ENCODE measurements at places on chromosomes 1 and 21.

- DNase-seq, result no peak
These were observed 407.1 kb downstream of the LMO4 start for GRCh38 chr1:87735750-87736149.

DNA sequence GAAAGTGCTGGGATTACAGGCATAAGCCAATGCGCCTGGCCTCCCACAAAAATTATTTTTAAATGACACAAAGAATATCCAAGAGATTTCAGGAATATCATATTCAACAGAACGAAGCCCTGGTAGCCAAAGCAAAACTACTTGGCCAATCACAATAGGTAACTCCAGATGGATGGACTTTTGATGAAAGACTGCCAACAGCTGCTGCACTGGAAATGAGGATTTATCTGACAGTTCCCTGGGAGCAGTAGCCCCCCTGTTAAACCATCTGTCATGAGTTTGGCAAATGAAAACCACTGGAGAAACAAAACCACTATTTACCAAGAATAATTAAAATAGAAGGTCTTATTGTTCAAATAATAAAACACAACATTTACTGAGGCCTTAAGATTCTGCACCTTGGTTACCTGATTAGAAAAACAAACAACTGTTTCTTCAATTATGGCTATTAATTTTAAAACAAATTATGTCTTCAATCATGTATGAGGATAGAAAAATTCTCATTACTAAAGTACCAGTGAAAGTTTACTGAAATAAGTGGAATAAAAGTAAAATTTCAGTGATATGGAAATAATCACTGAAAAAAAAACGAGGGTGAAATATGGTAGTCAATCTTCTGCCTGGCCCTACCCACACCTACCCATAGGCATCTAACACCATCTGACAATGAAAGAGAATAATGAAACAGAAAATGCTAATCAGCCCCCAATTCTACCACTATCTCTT is 34.3 kb upstream of the PSMG1 start:
- no peak for DNase-seq

DNA sequence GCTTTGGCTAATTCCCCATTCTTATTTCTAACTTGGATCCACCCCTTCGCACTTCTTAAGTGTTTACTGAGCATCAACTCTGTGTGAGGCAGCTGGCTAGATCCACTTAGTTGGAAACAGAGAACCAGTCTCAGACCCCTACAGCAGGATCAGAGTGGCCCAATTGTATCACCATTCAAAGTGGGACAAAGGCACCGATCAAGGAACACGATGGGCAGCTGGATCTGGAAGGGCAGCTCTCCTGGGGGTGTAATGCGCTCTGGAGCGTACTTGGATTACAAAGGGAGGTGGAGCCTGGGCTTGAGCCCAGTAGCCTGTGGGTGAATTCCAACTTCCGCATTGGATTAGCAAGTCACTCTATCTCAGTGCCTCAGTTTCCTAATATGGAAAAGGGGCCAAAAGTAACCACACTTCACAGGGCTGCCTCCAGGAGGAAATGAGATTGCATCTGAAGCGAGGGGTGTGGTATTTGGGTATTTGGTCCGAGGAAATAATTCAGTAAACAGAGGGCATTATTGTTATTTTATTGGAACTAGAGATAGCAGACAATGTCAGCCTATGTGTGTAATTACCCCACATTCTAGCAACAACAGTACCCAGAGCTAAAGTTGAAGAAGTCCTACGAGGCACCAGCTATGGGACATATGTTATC is 11.9 kb downstream of the ECE1 start:
- DNase-seq, result no peak

DNA sequence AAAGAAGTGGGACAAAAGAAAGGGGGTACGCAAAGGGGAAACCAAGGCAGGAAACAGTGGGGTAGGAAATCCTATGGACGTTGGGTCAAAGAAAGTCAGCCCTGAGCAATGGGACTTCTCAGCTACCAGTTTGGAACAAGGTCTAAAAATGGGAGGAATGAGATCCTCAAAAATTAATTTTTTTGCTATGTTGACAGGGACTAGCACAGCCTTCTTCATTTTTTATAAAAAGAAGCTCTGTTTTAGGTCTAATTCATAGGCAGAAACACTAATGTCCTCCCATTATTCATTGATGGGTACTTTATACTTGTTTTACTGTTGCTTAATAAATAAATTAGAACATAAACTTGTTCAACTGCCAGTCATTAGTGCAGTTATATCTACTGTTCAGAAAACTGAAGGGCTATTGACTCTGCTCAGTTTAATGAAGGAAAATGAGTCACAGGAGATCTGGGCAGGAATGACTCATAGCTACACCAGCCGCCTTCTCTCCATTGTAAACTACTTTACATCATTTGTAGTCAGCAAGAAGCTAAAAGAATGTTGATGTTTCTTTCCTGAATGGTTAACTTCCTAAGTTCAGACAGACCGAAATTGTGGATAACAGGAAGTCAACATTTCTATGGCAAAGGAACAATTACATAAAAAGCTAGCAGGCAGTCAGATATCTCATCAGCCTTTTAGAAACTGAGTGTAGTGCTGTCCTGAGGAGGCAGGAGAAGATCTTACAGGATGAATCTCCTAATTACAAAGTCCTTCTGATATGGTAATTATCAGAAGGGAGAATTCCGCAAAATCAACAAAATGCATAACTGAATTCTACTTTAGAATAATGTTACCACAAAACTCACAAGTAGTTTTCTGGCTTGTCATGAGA is 356.4 kb upstream of the PKN2 start:
- no peak for DNase-seq

DNA sequence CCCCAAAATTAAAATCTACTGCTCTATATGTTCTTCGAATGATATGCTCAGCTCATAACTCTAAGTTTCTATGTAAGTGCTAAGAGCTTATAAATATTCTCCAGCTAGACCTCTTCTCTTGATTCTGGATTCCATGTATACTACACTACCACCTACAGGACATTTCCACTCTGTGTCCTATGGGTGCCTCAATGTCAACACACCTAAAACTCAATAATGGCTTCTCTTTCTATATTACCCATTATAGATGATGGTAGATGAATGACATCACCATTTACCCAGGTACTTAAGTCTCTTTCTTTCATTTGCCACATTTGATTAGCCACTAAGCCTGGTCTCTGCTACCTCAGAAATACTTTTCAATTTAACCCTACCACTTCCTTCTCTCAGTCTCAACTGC is 41.3 kb downstream of the TBX19 start:
- peak; percentile 7 for DNase-seq

DNA sequence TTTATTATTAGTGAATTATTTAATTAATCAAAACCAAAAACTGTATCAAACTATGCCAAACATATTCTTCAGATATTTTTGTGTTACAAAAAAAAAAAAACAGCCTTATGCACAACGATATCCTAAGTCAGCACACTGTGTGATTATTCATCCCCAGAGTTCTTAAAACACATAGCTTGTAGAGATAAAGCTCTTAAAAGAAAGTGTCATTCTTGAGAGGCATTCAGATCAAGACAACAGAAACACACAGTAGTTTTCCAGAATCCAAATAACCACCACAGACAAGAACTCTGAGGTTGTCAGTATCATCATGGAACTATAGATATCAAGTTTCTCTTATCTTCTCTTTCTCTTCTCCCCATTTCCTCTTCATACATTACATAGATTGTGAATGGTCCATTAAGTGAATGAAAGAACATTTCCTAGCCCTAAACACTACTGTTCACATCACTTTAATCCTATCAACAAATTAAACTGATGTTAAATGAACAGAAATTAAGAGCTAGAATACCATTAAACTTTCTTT is 13.5 kb downstream of the ZZZ3 start:
- no peak for DNase-seq

GRCh38 chr1:117928881-117929342 is 509 bp downstream of the GDAP2 start:
- DNase-seq, result peak; percentile 21

GRCh38 chr1:218112862-218113261 is 172.2 kb upstream of the RRP15 start:
- DNase-seq, result no peak

DNA sequence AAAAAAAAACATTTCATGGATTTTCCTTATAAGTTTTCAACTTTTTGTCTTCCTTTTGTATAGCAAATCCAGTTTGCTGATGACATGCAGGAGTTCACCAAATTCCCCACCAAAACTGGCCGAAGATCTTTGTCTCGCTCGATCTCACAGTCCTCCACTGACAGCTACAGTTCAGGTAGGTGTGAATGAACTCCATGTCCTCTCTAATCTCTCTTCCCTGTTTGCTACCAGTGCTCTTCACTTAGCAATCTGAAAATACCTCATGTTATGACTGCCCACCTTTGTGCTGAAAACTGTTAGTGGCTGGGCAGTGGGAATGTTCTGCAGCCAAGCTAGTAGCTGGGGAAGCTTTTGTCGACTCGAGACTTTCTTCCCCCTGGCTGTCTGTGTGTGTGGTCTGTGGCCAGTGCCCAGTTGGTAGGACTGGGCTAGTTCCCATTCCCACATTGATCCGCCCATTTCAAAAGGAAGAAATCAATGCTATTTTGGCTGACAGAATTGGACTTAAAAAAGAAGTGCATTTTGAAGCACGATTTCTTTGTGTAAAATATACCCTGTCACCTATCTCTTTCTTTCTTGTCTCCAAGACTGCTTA is 24.5 kb downstream of the AHCYL1 start:
- DNase-seq, result no peak

GRCh38 chr1:179047636-179047997 is 21.9 kb downstream of the FAM20B start:
- DNase-seq, result no peak

GRCh38 chr1:94099303-94099702 is 21.6 kb downstream of the ABCA4 start:
- DNase-seq, result no peak

DNA sequence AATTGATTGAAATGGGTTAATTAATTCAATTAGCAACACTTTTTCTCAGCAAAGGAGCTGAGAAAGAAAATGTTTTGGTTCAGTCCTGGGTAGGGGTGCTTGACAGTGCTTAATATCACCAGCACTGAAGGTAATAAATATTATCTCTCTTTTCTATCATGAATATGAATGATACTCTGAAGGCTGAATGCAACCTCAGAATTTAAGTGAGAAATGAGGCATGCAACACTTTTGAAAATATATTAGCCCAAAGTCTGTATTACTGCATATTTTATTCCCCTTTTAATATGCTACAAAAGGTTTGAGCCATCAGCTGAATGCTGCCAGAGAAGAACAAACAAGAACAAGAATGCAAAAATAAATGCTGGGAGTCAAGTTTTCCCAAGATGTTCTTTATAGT is 52.0 kb upstream of the SAMSN1 start:
- DNase-seq, result no peak

- DNase-seq, result no peak
These were observed 54.5 kb downstream of the CD34 start for GRCh38 chr1:207856276-207857023.

Measured in GF-D8 (cell line).